ENCODE measurements at places on chromosomes 12 and 14.

DNA sequence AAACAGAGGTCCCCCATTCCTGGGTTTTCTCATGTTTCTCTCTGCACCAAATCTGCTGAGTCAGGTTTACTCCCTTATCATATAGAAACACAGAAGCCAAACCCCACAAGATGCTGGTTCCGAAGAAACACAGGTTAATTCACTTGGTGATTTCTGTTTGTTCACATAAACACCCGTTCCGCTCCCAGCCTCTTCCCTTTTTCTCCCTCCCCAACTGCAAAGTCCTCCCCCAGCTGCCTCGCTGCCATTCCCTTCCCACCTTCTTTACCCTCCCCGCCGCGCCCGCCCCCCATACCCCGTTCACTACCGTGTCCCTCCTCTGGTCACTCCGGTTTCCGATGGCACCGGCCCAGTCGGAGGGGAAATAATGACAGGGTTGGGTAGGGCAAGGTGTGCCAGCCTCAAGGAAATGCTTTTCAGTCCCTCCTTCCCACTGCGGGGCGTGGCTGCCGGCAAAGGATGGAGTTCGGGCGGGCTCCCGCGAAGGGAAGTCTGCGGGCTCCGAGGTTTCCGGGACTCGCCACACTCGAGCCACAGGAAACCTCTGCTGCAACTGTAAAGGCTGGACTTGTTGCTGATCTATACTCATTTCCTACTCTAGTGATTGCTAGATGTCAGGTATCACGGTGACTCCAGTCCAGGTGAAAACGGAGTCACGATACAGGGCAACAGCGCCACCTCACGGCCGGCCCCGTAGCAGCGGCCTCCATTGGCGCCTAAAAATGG, at the start of gene STYK1:
TSS of gene STYK1 (minus strand) at position 394 of the 726 bp plus-strand sequence. CDS start 39,434 bp downstream, outside the sequence.
- peak; percentile 34 for DNase-seq

DNA sequence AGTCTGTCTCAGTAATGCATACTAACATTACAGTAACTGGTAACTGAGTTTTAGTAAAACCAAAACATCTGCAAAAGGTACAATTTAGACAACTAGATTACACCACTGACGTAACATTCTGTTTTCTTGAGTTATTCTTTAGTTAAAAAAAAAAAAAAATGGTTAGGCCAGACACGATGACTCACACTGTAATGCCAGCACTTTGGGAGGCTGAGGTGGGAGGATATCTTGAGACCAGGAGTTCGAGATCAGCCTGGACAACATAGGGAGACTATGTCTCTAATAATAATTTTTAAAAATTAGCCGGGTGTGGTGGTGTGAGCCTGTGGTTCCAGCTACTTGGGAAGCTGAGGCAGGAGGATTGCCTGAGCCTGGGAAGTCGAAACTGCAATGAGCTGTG, 34.1 kb downstream of the AP5M1 start:
- DNase-seq: no peak

GRCh38 chr12:106645074-106645421, 62.2 kb downstream of the RFX4 start:
- peak; percentile 57 for DNase-seq

- DNase-seq: no peak
These were observed 83.9 kb downstream of the GPATCH2L start for GRCh38 chr14:76235628-76236027.

GRCh38 chr14:94545131-94545841, 16.0 kb upstream of the SERPINA4 start:
- DNase-seq: no peak

GRCh38 chr14:105014032-105014431, 6.9 kb downstream of the CDCA4 start:
- DNase-seq: no peak

DNA sequence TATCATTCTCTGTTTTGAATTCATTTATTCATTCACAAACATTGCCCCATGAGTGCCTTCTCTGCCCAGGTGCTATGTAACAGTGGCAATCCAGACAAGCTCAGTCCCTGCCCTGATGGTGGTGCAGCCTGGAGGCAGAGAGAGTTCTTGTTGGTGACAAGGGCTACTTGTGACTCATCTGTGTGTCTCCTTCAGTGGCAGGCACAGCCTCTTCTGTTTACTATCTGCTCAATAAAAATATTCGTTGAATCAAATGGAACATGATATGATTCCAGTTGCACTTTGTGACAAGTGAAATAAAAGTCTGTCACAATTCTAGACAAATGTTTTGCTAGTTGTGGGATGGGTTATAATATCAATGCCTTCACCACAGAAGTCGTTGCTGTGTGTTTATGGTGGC, 20.6 kb upstream of the CPM start:
- DNase-seq: no peak

GRCh38 chr12:10501030-10501429, 4.7 kb upstream of the EIF2S3B start:
- DNase-seq: no peak

- no peak for DNase-seq
These were observed 1.1 kb downstream of the PAN2 start for GRCh38 chr12:56332512-56333196.

GRCh38 chr12:70698345-70698744, 61.1 kb upstream of the PTPRB start:
- no peak for DNase-seq

DNA sequence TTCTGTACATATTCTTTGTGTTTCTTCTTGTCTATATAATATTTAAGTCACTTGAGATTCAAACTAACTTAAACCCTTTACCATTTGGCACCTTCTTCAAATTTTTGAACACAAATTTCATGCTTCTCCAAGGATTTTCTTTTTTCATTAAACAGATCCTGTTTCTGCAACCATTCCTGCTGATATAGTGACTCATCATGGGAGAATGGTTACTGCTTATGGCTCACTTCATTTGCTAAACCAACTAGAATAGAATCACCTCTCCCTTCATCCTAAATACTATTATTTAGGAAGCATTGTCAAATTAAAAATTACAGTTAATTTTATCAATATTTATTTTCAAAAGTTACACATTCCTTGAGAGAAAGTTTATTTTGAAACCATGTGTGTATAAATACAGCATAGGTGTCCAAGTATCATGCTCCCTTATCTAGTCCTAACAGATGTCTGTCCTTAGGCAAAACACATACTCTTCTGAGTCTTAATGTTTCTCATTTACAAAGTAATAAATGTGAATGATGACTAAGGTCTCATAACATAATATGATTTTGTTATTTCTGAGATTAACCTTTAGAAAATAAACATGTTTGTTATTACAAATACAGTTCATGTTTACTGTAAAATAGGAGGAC, 40.7 kb downstream of the PLCZ1 start:
- no peak for DNase-seq

DNA sequence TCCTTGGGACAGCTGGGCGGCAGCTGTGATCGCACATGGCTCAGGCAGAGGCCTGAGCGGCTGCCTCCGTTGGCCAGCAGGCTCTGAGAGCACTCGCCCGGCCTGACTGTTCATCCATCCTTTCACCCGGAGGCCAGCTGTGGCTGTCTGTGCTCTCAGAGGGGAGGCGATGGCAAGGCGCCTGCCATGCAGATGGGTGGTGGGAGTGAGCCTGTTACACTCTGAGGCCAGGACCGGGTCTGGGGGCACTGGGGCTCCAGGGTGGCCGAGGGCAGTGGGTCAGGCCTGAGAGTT, 292.3 kb downstream of the TMEM121 start:
- DNase-seq: no peak

- no peak for DNase-seq
These were observed 13.9 kb downstream of the MYL2 start for GRCh38 chr12:110906516-110906915.

- DNase-seq: no peak
These were observed 45.6 kb downstream of the RNFT2 start for GRCh38 chr12:116783525-116784237.

DNA sequence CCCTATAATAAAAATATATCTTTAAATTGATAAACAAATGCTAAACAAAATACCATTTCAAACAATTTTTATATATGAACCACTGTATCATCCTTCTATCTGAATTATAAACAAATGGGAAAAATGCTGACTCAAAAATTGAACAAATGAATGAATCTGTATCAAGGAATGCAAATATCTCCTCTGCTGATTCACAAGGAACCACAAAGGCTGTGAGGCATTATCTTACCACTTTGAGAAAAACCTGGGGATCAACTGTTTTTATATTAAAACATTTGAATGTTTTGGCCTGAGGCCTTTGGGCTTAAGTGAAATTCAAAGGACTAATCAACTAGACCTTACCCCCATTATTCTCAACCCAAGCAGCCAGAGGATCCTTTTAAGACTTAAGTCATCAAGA, 86.3 kb downstream of the EML5 start:
- no peak for DNase-seq

DNA sequence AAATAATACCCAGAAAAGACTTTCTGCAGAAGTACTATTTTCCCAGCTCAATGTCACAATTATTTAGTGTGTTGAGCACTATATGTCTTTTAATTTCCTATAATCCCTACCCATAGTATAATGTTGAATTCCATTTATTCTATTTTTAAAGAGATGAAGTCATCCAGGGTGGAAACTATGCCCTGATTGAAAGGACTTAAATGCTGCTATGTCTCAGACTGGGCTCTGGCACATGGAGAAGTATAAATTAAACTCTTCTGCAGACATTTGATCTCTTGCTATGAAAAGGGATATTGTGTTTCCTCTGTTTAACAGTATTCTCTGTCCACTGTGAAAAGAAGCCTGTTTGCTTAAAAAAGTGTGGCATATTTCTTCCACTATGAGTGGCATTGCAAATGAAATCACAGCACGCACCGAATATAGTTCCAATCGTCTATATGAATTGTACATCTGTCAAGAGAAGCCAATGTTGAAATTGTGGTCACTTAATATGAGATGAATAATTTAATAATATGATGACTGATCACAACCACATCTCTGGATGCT, 192.3 kb downstream of the BCAT1 start:
- DNase-seq: no peak

DNA sequence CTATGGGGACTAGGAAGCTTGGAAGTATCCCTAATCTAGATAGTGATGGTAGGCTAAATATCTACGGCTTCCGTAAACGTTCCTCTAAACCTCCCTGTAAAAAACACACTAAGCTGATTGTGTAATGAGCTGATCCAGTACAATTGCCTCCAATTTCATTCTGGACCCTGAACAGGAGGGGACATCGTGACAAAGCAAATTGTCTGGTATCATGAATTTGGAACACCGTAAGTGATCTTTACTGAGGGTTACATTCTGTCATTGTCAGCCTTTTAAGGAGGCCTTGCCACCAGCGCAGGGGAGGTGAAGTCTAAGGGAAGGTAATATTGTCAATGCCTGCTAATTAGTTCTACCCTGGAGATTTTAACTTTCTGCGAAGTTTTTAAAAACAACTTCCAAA, 487 bp upstream of the MGST1 start:
- no peak for DNase-seq

DNA sequence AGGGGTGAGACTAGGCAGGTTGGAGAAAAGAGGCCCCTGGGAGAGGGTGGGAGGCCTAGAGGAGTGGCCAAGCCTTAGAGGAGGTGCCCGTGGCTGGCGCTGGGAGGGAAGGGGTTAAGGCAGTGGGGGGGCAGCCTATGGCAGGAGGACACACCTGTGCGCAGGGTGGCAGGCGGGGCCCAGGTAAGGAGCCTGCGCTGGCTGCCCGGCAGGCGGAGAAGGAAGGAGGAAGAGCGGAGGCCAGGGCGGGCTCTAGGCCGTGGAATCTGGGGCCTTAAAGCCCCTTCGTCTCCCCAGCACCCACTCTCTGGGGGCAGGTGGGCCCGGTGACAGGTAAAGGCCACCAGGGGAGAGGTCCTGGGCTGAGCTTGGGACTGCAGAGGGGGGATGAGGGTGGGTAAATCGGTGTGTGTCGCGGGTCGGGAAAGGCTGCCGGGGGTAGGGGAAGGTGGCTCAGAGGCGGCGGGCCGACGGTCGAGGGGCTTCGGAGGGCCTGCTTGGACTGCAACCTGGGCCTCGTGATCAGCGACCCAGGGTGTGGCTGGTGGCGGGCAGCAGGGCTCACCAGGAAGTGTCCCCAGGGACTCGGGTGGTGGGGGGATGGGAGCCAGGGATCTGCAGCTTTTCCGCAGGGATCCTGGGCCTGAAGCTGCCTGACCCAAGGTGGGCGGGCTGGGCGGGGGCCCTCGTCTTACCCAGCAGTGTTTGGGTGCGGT, 7.3 kb downstream of the PHB2 start:
- DNase-seq: no peak

GRCh38 chr12:89697296-89697695, 11.3 kb downstream of the ATP2B1 start:
- no peak for DNase-seq

- no peak for DNase-seq
These were observed 300.3 kb downstream of the ZFP36L1 start for GRCh38 chr14:68492381-68493151.

DNA sequence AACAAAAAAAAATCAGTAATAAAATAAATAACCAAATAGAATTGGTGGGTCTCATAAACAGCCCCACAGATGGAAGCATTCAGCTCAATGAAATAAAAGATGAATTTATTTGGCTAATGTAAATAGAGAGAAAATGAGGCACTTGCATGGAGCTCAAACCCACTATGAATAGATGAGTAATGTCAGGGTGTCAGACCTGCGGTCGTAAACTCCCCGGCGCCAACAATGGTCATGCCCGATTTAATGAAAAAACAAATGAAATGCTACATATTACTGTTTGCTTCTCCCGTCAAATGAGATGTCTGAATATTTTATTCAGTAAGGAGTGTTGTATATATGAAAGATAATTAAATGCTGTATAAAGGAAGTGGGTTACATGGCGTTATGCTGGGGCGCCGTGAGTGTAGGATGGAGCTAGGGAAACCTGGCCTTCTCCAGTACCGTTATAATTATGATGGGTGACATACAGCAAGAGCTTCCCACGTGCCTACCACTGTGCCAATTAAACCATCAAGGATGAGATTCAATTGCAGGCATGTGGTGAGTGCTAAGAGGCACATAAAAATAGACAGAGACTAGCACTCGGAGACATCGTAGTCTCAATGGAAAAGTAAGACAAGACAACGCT, 648.1 kb downstream of the BCL11B start:
- peak; percentile 24 for DNase-seq

GRCh38 chr12:123502163-123502704, 31.3 kb downstream of the RILPL1 start:
- DNase-seq: no peak

DNA sequence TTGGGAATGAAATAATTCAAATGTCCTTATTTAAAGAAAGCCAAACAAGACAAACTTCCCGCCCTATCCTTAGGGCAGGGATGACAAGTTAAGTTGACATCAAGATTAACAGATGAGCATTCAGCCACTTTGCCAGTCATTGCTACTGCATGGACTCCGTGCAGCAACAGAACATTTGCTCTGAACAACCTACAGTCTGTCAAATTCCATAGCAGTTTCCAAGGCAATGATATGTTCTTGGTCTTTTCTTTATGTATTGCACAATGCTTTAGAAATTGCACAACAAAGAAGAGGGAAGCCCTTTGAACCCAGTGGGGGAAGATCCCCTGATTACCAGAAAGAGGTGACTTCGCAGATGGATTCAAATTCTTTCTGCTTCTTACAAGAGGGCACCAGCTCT, 269.8 kb downstream of the BCAT1 start:
- no peak for DNase-seq

DNA sequence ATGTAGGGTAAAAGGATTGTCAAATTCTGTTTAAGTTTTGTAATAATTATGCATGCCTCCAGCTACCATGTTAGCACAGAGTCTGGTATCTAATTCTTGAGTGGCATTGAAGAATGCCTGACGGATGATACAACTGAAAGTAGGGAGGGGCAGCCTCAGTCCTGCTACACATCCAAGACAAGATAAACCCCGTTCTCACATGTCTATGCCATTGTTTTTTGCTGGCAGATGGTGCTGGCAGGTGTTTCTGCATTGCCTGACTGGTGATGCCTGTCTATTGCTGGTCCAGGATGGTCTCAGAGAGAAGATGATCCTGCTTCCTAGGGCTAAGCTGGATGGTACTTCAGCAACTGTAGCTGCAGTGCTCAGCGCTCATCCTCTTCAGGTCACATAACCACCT, 245.8 kb upstream of the NAV3 start:
- no peak for DNase-seq

Measured in NCI-H1092 (cell line).